ENCODE measurements at places on chromosomes 11 and 22. TPM values are rescaled to one million over a fixed set of nuclear protein-coding genes. Genes with fewer than 3 reads are reported as not detected.

- H3K4me1 ChIP-seq = no peaks in the 10 kb centered on the region
- H3K4me3 ChIP-seq = no peak overlapping the region
- no peaks in the 10 kb centered on the region for H3K27me3 ChIP-seq
- H3K27ac ChIP-seq = no peak overlapping the region
- no peak for DNase-seq
Observed at GRCh38 chr22:32206774-32207758, 2.2 kb upstream of the RFPL2 start.

- H3K4me3 ChIP-seq = no peak overlapping the region
- H3K27me3 ChIP-seq = peaks cover 38% of the 10 kb centered on the region
- H3K36me3 ChIP-seq = no peaks in the 10 kb centered on the region
- H3K4me1 ChIP-seq = no peaks in the 10 kb centered on the region
- no peak overlapping the region for H3K27ac ChIP-seq
Observed at GRCh38 chr11:36381015-36381360, 84.9 kb downstream of the PRR5L start.

TENM4 gene
- total RNA-seq = 15.3 TPM

- H3K36me3 ChIP-seq = no peaks in the 10 kb centered on the region
- DNase-seq = no peak
- no peak overlapping the region for H3K27ac ChIP-seq
- H3K4me3 ChIP-seq = no peak overlapping the region
- no peaks in the 10 kb centered on the region for H3K27me3 ChIP-seq
Observed at GRCh38 chr11:97107604-97108003, 717.8 kb downstream of the JRKL start.

DNA sequence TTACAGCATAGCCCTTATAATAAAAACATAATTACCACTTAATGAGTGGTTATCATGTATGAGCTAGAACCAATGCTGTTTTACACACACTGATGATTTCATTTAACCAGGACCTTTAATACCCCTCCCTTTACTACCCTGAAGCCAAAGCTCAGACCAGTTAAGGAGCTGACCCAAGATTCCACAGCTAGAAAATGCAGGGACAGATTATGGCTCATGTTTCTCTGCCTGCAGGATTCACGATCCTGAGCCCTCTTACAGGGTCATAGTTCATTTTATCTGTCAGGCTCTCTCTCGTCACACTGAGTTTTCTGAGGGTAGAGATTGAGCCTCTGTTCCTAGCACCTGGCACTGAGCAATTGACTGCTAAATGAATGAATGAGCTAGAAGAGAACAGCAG is 27.4 kb downstream of the TUB start:
- H3K27me3 ChIP-seq = no peaks in the 10 kb centered on the region
- H3K4me1 ChIP-seq = no peaks in the 10 kb centered on the region
- H3K36me3 ChIP-seq = no peaks in the 10 kb centered on the region
- DNase-seq = no peak
- no peak overlapping the region for H3K4me3 ChIP-seq

DNA sequence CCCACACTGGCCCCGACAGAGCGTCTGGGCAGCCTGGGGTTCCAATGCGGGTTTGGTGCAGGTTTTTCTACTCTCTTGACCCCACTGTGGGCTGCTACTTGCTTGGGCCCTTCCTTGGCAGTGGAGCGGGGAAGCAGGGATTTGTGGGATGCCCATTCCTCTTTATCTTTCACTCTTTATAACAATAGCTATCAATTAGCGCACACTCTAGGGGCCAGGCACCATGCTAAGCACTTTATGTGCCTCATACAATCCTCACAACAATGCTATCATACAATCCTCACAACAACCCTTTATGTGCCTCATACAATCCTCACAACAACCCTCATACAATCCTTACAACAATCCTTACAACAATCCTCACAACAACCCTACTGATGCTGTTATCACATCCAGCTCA is 12.7 kb downstream of the ACCS start:
- no peak for DNase-seq
- no peaks in the 10 kb centered on the region for H3K27me3 ChIP-seq
- H3K36me3 ChIP-seq = peaks cover 2% of the 10 kb centered on the region
- no peaks in the 10 kb centered on the region for H3K4me1 ChIP-seq
- H3K4me3 ChIP-seq = no peak overlapping the region
- H3K27ac ChIP-seq = no peak overlapping the region

TLCD5 gene
- 8.4 TPM for total RNA-seq

DNA sequence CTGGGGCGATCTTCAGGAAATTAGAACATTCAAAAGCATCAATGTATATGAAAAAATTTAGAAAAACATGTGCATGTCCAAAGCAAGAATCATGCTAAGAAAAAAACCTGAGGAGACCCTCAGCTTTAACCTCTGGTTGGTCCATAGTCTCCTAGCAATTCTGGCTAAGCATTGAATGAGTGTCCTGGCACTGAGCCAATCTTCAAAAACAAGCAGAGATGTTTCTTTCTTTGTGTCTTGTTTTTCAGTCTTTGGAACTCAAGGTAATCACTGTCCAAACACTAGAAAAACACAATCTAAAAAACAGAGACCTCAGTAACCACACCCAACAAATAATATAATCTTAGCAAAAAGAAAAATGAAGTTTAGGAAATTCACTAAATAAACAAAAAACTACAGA is 205.4 kb upstream of the CARD18 start:
- no peaks in the 10 kb centered on the region for H3K27me3 ChIP-seq
- no peaks in the 10 kb centered on the region for H3K4me1 ChIP-seq

GRCh38 chr22:30668386-30668710 is 673 bp upstream of the DUSP18 start:
- H3K36me3 ChIP-seq = no peaks in the 10 kb centered on the region
- H3K27me3 ChIP-seq = no peaks in the 10 kb centered on the region
- no peak for DNase-seq
- peak overlapping the region; percentile 62 for H3K4me3 ChIP-seq
- H3K4me1 ChIP-seq = peaks cover 23% of the 10 kb centered on the region
- H3K27ac ChIP-seq = no peak overlapping the region

DNA sequence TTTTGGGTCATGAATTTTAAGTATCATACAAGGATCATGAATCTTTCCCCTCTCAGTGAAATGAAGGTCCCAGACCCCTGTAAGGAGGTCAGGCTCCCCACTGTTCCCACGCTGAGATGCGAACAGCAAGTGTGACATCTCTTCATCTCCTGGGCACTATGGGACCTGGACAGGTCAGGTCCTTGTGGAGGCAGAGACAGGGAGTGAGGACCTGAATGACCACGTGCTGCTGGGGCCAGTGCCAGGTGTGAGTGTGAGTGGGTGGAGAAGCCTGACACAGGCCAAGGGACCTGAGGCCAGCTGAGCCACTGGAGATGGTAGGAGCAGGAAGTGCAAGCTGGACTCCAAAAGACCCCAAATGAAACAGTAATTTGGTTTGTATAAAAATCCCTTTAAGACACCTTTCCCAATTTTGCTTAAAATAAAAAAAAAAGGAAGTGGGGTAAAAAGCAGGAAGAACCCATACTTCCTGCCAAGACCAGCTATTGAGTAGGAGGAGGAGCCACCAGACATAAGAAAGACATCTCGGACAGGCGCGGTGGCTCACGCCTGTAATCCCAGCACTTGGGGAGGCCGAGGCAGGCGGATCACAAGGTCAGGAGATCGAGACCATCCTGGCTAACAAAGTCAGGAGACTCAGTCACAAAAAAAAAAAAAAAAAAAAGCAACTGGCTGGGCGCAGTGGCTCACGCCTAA is 35.4 kb upstream of the SERPIND1 start:
- H3K27ac ChIP-seq = no peak overlapping the region
- no peak for DNase-seq
- no peaks in the 10 kb centered on the region for H3K4me1 ChIP-seq

GRCh38 chr11:8351223-8351622 is 87.5 kb upstream of the LMO1 start:
- no peaks in the 10 kb centered on the region for H3K36me3 ChIP-seq
- no peak overlapping the region for H3K27ac ChIP-seq
- H3K4me3 ChIP-seq = no peak overlapping the region
- peaks cover 8% of the 10 kb centered on the region for H3K4me1 ChIP-seq
- no peak for DNase-seq
- no peaks in the 10 kb centered on the region for H3K27me3 ChIP-seq

DNA sequence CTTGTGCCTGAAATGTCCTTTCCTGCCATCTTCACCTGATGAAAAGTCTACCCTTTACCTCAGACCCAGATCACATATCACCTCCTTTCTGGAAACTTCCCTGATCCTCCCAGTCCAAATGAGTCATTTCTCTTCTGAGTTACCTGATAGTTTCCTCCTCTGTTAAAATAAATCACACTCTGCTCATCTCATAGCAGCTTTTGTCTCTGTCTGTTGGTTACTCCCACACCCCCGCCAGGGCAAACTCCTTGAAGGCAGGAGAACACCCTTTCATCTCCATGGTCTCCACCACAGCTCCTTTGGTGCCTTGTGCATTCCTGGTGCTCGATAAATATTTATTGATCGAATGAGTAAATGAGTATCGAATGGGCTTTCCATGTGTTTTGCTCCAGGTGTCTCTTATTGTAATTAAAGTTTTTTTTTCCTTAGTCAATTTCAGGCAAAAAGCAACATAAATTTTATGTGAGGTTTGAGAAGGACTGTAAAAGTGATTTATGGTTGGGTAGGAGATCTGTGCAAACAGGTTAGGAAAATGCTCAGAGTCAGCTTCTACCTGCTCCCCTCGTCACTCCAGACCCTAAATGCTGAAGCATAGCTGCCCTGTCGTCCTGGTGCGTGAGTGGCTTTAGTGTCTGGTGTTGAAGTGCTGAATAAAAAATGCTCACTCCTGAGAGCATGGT is 178.2 kb downstream of the GRIK4 start:
- no peak overlapping the region for H3K27ac ChIP-seq
- DNase-seq = no peak
- H3K4me1 ChIP-seq = no peaks in the 10 kb centered on the region
- no peaks in the 10 kb centered on the region for H3K27me3 ChIP-seq
- H3K4me3 ChIP-seq = no peak overlapping the region

RHOD gene
- 25.2 TPM for total RNA-seq

DNA sequence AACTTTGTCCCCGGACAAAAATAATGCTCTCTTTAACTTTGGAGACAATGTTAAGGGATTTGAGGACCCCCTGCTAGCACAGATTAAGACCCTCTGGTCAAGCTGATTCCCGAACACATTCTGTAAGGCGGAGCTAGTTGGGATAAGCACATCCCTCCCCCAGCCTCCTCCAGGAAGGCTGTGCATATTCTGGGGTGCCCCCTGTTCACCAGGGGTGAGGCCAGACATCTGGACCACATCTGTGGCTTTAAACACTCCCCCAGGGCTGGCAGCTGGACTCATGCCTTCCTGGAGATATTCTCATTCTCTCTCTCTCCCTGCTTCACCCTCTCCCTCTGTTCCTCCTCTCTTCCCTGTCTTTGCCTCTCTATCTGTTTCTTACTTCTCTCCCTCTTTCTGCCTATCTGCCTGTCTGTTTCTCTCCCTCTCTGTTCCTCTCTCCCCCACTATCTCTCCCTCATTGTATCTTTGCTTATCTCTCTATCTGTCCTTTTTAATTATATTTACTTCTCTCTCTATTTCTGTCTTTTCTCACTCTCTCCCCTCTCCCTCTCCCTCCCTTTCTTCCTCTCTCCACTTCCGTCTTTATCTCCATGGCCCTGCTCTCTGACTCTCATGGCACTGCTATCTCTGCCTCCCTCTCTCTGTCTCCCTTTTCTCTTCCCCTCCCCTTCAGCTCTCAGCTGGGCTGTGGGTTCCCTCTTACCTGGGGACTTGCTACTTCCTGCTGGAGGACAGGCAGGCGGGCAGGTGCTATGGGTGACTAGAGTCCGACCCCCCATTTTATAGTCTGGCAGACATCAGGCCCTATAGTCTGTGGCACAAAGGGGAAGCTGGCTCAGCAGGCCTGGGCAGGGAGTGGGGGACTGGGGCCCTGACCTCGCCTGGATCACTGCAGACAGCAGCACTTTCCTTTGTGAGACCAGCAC is at the start of gene CRYBB1:
TSS of gene CRYBB1 (minus strand) at position 757 of the 929 bp plus-strand sequence. CDS start 1,708 bp downstream, outside the sequence.
- no peaks in the 10 kb centered on the region for H3K36me3 ChIP-seq
- peaks cover 29% of the 10 kb centered on the region for H3K27me3 ChIP-seq
- peaks cover 8% of the 10 kb centered on the region for H3K4me1 ChIP-seq
- no peak within 1 kb of the TSS for H3K27ac ChIP-seq
- no peak for DNase-seq
- H3K4me3 ChIP-seq = no peak within 1 kb of the TSS

- no peak for DNase-seq
- H3K36me3 ChIP-seq = no peaks in the 10 kb centered on the region
- no peak overlapping the region for H3K4me3 ChIP-seq
- H3K27me3 ChIP-seq = no peaks in the 10 kb centered on the region
- no peaks in the 10 kb centered on the region for H3K4me1 ChIP-seq
Observed at GRCh38 chr11:429391-429790, 12.4 kb downstream of the ANO9 start.

- no peak overlapping the region for H3K27ac ChIP-seq
- no peak for DNase-seq
- no peaks in the 10 kb centered on the region for H3K36me3 ChIP-seq
- no peaks in the 10 kb centered on the region for H3K4me1 ChIP-seq
- H3K4me3 ChIP-seq = no peak overlapping the region
Observed at GRCh38 chr22:27153386-27153785, 496.0 kb downstream of the MIAT start.

EIF3F gene
- total RNA-seq = 195 TPM

GRCh38 chr11:99370549-99371216 is 349.9 kb downstream of the CNTN5 start:
- H3K27ac ChIP-seq = no peak overlapping the region
- H3K27me3 ChIP-seq = no peaks in the 10 kb centered on the region
- no peak overlapping the region for H3K4me3 ChIP-seq
- H3K36me3 ChIP-seq = no peaks in the 10 kb centered on the region
- DNase-seq = no peak

CEND1 gene
- total RNA-seq = not detected

FJX1 gene
- total RNA-seq = 7.2 TPM

GRCh38 chr11:133515107-133515506 is 17.2 kb downstream of the OPCML start:
- no peak overlapping the region for H3K27ac ChIP-seq
- DNase-seq = no peak
- no peak overlapping the region for H3K4me3 ChIP-seq
- no peaks in the 10 kb centered on the region for H3K36me3 ChIP-seq
- no peaks in the 10 kb centered on the region for H3K27me3 ChIP-seq
- H3K4me1 ChIP-seq = no peaks in the 10 kb centered on the region

DNA sequence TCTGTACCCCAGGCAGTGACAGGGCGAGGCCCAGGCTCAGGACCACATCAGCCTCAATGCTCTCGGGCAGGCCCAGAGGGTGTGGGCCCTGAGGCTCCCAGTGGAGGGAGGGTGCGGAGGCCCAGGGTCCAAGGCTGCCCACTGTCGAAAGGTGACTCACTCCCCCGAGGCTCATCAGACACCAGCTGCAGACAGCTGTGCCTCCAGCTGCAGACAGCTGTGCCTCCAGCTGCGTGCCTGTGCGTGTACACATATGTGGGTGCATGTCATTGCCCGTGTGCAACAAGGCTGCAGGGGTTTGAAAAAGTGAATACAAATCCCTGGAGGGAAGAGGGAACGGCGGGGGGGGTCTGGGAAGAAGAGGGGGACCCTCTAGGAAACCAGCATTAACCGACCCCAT is 134.3 kb downstream of the BRD1 start:
- DNase-seq = no peak
- no peaks in the 10 kb centered on the region for H3K4me1 ChIP-seq
- no peaks in the 10 kb centered on the region for H3K36me3 ChIP-seq
- H3K27ac ChIP-seq = no peak overlapping the region

All from tibial nerve (tissue), 4 donors.